Right hindlimb (tissue), 1 donor: ENCODE measurements at places on chromosomes 16 and 17.

- DNase-seq: no peak
Measured at GRCh38 chr16:85171759-85172454, 59.6 kb upstream of the CIBAR2 start.

GRCh38 chr17:76968707-76969597, 100.7 kb downstream of the MGAT5B start:
- peak; percentile 53 for DNase-seq

GRCh38 chr17:74807925-74808324, 31.8 kb upstream of the NAT9 start:
- no peak for DNase-seq

DNA sequence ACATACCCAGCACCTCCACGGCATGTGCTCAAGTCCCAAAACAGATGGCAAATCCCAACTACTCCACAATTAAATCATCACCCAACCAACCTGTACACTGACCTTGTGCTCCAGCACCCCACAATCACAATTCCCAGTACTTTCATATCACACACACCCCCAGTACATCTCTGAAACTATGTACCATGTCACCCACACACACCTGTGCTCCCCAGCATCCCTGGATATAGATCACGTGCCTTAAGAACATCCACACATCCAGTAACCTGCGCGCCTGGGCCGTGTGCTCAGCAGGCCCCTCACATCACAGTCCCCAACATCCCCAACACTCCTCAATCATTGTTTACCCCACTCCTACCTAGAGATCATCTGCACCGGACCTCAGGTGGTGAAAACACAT, 2.1 kb downstream of the NLGN2 start:
- DNase-seq: no peak

DNA sequence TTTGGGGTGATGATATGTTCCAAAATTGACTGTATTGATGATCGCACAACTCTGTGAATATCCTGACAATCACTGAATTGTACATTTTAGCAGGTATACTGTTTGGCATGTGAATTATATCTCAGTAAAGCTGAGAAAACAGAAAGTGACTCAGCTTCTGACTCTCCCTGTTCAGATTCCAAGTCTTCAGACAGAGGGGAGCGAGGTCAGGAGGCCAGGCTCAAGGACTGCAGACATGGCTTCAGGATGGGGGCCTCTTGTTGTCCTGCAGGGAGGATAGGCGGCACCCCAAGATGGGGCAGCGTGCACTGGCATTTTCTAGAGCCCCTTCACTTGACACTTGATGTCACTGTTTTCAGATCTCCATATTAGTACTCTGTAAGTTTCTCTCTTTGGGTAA, 45.6 kb downstream of the KNOP1 start:
- no peak for DNase-seq

GRCh38 chr17:64638552-64639203, 23.4 kb downstream of the SMURF2 start:
- no peak for DNase-seq

DNA sequence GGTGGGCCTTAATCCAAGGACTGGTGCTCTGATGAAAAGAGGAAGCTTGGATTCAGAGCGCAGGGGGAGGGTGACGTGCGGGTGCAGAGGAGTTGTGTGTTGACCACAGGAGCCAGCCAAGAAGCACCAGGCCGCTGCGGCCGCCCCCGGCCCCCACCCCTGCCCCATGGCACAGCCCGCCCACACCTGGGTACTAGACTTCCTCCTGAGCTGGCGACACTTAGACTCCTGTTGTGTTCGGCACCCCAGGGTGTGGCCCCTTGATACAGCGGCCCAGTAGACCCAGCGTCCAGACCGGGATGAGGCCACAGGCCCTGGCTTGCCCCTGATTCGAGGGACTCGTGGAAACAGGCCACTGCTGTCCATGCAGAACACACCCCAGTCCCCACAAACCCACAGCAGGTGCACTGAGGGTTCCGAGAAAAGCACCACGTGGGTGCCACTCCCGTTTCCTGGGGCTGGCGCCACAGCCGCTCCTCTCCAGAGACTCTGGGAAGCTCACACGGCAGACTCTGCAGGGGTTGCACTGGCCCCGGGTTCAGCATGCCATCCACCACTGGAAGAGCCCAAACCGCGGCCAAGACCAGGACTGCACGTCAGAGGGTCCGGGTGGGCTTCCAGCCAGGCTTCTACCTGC, 5.7 kb upstream of the SNAI3 start:
- no peak for DNase-seq

DNA sequence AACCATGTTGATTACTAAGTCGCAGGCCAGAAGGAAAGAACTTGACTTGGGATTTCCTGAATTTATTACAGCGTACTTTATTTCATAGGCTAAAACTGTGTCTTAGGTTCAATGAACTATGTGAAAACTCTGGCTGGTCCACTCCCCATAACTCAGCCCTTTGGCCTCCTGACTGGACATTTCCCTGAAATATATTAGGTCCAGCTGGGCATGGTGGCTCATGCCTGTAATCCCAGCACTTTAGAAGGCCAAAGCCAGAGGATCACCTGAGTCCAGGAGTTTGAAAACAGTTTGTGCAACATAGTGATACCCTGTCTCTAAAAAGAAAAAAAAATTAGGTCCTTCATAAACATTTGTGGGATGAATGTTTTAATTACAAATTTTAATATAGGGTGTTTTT, 97.0 kb downstream of the CYLD start:
- no peak for DNase-seq

GRCh38 chr17:59623151-59623550, 3.5 kb downstream of the CLTC start:
- DNase-seq: no peak

- DNase-seq: no peak
Measured at GRCh38 chr17:56142325-56142724, 10.9 kb upstream of the ANKFN1 start.

GRCh38 chr17:67602974-67603373, 114.8 kb upstream of the NOL11 start:
- DNase-seq: no peak

- no peak for DNase-seq
Measured at GRCh38 chr17:50033316-50033715, 22.6 kb upstream of the ITGA3 start.

GRCh38 chr16:59116744-59117143, 382.6 kb upstream of the GOT2 start:
- no peak for DNase-seq
